GM04503 (cell line): ENCODE measurements at places on chromosomes 6 and 20.

DNA sequence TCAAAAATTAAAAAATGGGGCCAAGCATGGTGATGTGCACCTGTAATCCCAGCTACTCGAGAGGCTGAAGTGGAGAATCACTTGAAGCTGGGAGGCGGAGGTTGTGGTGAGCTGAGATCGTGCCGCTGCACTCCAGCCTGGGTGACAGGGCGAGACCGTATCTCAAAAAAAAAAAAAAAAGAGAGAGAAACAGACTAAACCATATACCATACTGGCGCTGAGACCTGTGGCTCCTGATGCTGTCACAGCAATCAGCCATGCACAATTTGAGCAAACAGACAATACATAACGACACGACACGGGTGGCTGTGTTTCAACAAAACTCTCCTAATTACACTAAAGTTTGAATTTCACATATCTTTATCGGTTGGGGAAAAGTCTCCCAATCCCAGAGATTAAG, 14.9 kb upstream of the CBFA2T2 start:
- DNase-seq = no peak

DNA sequence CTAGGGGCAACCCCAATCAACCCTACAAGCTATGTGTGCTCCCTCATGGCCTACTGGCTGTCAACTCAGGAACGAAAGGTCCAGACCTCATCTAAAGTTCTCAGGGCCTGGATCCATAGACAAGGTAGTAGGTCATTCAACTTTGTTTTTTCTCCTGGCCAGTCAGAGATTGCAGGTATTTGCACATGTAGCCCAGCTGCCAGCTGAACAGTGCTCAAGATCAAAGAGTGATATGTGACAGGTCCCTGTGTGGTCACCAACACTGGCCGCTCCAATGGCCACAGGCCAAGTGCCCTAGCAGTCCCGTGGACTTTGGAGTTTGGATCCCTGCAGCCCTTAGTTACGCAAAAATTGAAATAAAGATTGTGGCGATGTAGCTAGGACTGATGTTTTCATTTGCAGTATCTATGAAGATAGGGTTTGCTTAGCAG, 60.6 kb upstream of the ATXN1 start:
- no peak for DNase-seq

DNA sequence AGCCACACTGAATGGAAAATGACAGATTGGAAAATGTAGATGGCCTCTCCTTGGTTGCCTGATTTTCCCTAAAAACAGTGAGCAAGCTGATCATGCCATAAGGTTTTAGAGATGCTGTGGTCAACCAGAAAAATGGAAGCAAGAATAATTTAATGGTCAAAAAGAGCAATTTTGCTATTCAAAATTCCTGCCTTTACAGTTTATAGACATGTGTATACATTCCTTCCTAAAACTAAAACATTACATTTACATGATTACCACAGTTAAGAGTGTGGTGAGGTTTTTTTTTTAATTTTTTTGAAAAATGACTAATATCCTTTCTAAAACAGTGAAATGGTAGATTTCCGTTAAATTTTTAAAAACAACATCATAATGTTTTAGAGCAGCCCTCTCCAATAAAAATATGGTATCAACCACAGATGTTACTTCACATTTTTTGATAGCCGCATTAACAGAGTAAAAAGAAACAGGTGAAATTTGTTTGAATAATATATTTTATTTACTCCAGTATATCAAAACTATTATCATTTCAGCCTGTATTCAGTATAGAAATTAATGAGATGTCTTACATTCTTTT, 407.0 kb upstream of the SOX4 start:
- DNase-seq = no peak

DNA sequence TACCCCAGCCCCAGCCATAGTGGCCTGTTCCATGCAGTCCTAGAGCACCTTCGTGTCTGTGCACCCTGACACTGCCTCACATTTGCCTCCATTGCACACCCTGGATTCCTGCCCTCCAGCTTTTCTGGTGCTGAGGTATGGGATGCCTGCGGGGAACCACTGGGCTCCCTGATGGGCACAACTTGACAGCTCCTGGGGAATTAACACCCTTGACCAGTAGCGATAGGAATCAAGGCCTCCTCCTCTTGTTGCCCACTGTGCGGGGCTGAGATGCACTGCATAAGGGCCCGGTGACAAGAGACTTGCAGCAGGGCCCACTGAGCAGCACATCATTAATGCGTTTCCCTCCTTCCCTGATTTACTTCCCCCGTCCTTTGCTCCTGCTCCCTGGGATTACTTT, 235.6 kb upstream of the MOCS1 start:
- no peak for DNase-seq

DNA sequence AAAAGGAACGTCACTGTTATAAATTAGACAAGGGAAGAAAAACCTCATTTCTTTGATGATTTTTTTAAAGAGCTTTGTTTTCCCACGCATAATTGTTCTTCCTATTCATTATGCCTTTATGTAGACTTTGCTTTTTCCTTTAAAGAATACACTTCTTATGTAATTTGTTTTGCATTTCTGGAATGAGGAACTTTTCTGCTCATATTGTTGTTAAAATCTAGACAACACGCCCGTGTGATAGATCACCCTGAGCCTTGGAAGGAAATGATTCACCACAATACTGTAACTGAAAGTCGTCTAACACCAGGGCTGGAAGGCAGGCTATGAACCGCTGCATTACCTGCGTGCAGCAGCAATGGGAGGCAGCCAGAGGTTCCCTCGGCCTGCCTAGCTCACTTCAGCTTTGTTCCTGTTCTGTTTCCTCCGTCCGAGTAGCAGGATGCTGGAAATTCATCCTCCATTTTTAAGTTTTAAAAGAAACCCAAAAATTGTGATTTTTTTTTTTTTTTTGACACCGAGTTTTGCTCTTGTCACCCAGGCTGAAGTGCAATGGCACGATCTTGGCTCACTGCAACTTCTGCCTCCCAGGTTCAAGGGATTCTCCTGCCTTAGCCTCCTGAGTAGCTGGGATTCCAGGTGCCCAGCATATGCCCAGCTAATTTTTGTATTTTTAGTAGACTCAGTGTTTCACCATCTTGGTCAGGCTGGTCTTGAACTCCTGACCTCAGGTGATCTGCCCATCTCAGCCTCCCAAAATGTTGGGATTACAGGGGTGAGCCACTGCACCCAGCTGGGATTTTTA, 49.6 kb upstream of the ZNF217 start:
- DNase-seq = peak; percentile 79

DNA sequence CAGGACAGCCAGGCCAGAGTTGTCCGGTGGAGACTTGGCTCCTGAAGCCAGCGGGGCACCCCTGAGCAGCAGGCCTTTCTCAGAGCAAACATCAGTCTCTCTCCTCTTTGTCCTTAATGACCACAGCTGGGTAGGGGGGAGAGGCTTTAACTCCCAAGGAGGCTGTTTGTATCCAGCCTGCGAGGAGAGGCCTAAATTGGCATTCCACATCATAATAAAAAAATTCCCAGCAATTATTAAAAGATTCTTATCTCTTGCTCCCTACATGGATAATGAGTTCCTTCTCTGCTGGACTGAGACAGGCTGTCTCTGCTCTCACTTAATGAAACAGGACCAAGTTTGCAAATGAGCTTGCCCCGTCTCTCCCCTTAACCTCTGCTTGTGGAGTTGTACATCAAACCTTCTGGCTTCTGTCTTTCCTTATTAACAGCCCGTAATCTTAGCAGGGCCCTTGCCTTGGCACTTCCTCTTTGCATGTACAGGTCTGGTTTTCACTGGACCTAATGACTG, 838.2 kb downstream of the MAFB start:
- no peak for DNase-seq

DNA sequence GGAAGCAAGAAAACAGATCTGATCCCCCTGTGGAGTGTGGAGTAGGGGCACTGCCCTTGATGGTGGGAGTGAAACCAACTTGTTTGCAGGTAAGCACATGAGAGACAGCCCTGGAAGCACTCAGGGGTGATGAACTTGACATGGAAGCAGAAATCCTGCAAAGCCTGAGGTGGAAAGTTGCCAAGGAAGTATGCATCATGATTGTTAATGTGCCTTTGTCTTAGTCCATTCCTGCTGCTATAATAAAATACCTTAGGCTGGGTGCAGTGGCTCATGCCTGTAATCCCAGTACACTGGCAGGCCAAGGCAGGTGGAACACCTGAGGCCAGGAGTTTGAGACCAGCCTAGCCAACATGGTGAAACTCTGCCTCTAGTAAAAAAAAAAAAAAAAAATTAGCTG, 40.2 kb upstream of the IFNGR1 start:
- DNase-seq = no peak

DNA sequence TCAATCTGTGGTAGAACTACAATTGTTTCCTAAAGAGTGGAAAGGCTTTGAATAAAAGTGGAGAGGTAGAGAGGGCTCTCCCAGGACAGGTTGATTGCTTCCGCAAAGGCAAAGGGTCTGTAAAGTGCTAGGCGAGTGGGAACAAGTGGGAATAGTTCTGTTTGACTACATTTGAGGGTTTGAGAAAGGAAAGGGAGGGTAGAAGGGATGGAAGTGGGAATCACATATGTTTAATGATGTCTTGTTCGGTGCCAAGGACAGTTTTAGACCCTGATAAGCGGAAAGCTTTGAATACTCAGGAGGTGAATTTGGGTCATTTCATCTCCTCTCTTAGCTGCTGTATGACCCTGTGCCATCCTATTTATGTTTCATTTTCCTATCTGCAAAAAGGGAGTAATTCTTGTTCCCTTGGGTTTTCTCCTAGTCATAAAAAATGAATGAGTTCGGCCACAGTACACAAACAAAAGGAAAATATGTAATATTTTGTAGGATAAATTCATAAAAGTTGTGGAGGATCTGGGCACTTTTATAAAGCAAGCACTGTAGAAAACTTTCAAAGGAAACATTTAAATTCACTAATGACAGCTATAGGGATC, 1.7 kb upstream of the PIM1 start:
- DNase-seq = no peak

DNA sequence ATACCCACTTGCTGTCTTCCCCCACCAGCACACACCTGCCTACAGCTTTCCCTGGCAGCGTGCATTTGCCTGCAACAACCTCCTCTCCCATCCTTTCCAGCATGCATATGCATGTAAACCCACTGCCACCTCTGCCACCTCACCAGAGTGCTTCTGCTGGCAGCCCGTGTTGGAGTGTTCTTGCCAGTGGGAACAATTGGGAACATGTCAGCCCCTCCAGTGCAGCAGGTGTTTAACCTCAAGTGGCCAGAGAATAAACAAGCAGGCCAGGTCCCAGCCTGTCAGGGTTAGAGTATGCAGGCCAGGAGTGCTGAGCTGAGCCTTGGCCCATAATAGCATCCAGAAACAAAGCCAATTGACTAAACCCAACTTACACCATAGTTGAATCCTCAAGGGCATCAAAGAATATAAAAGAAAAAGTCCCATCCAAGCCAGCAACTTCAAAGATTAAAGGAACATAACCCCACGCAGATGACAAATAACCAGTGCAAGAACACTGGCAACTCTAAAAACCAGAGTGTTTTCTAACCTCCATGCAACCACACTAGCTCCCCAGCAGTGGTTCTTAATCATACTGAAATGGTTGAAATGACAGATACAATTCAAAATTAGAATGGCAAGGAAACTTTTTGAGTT, 1212.1 kb upstream of the CITED2 start:
- DNase-seq = no peak

DNA sequence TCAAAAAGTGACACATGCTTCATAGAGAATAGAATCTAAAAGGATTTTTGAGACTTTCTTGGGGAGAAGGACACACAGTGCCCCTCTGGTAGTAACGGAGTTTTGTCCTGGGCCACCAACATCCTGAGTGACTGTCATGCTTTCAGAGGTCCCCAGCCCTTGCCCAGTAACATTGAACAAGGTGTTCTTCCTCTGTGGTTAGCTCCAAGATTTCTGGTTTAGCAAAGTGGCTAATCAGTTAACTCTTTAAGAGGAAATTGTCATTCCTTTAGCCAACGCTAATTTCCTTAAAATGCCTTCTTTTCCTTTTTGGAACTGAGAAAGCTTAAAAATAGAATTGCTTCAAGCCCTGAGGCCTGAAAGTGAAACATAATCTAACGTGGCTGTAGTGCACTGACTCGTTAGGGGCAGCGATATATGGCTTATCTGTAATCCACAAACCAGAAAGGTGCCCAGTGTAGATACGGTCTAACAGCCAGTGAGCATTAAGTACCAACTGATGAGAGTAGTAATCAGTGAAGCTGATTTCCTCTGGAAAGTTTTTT, 7.8 kb downstream of the E2F3 start:
- DNase-seq = no peak

GRCh38 chr6:56620229-56620868, 22.3 kb downstream of the DST start:
- no peak for DNase-seq

DNA sequence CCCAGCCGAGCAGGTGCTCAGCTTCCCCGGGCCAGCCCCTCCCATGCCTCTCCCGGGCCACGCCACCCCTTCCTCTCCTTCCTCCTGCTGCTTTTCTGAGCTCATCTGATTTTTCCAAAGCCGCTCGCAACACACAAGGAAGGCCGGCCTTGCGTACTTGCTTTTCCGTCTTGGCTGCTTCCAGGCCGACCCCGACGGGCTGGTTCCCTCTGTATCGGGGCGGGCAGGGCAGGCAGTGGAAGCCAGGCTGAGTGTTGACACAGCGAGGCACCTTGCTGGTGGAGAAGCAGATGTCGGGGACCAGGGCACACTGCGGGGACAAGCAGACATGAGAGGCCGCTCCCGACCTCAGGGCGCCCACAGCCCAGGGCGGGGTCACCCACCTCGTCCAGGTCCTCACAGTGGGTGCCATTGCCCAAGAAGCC, 21.1 kb downstream of the THBS2 start:
- no peak for DNase-seq

GRCh38 chr6:89564752-89565427, 73.7 kb downstream of the LYRM2 start:
- no peak for DNase-seq

DNA sequence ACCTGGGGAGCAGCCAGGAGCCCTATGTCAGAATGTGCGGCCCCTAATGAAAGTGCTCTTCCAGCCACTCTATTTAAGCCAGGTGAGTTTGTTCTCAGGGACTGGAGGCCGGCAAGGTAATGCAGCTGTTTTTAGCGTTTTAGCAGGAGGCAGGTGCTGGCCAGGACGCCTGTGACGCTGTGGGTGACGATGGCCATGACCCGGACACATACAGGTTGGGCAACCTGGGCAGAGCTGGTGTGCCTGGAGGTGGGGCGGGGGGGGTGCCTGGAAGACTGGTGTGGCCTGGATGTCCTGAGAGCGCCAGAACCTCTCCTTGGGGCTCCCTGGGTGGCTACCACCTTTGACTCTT, 51.7 kb downstream of the RBM38 start:
- DNase-seq = no peak
